Stimulated activated memory B cell treated with anti-CD40 and anti-IgM and Interleukin-4, amounts not matched to agents 10 μg/mL and 1 μg/mL and 100 μg/mL, for 72 hours (primary cell): ENCODE measurements at places on chromosomes 7 and 10.

- ATAC-seq, result no peak
These were observed 10.4 kb downstream of the SYPL1 start for GRCh38 chr7:106101726-106102125.

DNA sequence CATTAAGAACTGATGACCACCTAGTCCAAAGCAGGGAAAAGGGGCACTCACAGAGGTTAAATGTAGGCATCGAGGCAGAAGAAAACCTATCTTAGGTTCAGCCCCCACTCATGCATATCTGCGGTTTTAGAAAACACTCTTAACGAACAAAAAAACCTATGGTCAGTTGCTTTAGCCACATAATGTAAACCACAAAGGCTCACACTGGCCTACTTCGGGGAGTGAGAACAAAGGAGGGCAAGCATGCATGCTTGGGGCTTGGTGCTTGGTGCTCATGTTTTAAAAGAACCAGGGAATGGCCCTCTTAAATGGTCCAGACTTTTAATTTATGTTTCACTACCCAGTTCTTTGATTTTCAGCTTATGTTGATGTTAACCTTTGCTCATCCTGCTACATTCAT lies 14.2 kb downstream of the INSYN2A start:
- no peak for ATAC-seq

- ATAC-seq, result no peak
These were observed 26.5 kb downstream of the KIAA1217 start for GRCh38 chr10:24235471-24235870.

- ATAC-seq, result peak; percentile 90
These were observed 127.8 kb downstream of the CELF2 start for GRCh38 chr10:11145495-11145855.

- no peak for ATAC-seq
These were observed 1.1 kb downstream of the VWC2 start for GRCh38 chr7:49774459-49775064.

DNA sequence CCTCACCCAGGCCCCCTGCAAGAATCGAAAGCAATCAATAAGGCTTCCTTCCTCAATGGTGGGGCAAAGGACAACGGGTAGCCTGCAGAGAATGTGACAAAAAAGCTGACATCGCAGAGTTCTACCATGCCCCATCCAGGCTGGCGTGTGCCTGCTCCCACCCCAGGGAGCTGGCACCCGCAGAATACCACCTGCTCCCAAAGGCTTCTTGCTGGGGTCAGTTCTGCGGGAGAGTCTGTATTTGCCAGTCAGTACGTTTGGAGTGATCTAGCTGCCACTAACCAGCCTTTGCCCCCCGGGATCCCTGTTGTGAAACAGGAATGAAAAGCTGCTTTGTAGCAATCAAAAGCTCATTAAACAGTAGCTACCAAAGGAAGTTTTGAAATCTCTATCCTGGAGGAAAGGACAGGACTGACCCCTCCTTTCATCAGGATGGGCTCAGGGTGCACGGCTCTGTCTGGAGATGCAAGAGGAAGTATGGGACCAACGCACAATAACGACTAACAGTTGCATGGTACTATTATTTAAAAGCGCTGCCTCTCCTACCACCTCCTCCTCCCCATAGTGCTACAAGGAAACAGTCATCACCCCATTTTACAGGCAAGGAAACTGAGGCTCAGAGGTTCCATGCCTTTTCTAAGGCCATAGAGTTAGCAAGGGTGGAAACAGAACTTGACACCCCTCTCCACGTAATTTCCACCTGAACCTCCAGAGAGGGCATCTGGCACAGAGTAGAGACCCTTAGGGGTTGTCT lies 67.0 kb downstream of the FGFR2 start:
- ATAC-seq, result no peak

DNA sequence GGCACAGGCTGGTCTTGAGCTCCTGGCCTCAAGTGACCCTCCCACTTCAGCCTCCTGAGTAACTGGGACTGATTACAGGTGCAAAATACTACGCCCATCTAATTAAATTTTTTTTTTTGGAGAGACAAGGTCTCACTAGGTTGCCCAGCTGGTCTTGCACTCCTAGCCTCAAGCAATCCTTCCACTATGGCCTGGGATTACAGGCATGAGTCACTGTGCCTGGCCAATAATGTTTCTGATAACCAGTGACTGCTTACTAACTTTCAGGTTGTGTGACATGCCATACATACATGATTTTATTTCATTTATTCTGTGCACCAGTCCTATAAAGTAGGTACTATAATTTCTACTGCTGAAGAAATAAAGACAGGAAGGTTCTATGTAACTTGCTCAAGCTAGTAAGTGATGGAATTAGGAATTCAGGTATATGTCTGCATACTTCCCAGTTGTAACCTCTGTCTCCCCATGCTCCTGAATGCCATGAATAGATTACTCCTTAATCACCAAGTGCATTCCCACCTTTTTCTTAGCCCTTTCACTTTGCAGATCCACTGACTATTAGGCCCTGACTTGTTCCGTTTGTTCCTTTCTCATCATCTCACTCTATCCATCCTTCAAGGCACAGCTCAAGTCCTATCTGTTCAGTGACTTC lies 28.1 kb downstream of the MCU start:
- no peak for ATAC-seq

GRCh38 chr7:157263156-157263555 lies 73.6 kb upstream of the DNAJB6 start:
- no peak for ATAC-seq

- ATAC-seq, result peak; percentile 84
These were observed 85.3 kb upstream of the ANKRD1 start for GRCh38 chr10:91006001-91006751.

- no peak for ATAC-seq
These were observed 73.5 kb downstream of the SAMD9 start for GRCh38 chr7:93044147-93044810.

GRCh38 chr10:26212511-26212910 lies 4.1 kb upstream of the GAD2 start:
- no peak for ATAC-seq

- ATAC-seq, result no peak
These were observed 35.6 kb upstream of the LOXL4 start for GRCh38 chr10:98303569-98303968.

- ATAC-seq, result peak; percentile 96
These were observed 45.9 kb upstream of the BET1 start for GRCh38 chr7:94050046-94050445.

GRCh38 chr7:23418046-23418445 lies 52.2 kb downstream of the IGF2BP3 start:
- no peak for ATAC-seq

GRCh38 chr10:52933748-52934147 lies 161.2 kb upstream of the MBL2 start:
- ATAC-seq, result no peak

GRCh38 chr7:31171216-31171785 lies 119.2 kb downstream of the ADCYAP1R1 start:
- no peak for ATAC-seq

GRCh38 chr10:61974601-61975390 lies 73.3 kb downstream of the ARID5B start:
- no peak for ATAC-seq

DNA sequence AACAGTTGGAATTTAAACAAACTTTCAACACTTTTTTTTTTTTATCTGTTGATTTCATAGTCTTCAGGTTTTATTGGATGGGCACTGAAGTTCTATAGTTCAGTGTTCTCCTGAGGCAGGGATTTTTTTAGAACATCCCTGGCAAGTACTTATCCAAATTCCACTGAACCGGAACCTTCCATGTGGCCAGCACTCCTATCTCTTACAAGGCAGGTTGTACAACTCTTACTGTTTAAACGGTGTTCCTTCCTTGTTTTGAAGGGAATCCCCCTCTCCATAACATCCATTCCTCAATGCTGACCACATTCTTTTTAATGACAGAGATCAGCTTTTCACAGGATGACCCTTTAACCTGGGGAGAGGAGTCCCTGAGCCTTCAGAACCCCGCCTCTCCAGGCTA lies 238.9 kb upstream of the CTBP2 start:
- ATAC-seq, result no peak

DNA sequence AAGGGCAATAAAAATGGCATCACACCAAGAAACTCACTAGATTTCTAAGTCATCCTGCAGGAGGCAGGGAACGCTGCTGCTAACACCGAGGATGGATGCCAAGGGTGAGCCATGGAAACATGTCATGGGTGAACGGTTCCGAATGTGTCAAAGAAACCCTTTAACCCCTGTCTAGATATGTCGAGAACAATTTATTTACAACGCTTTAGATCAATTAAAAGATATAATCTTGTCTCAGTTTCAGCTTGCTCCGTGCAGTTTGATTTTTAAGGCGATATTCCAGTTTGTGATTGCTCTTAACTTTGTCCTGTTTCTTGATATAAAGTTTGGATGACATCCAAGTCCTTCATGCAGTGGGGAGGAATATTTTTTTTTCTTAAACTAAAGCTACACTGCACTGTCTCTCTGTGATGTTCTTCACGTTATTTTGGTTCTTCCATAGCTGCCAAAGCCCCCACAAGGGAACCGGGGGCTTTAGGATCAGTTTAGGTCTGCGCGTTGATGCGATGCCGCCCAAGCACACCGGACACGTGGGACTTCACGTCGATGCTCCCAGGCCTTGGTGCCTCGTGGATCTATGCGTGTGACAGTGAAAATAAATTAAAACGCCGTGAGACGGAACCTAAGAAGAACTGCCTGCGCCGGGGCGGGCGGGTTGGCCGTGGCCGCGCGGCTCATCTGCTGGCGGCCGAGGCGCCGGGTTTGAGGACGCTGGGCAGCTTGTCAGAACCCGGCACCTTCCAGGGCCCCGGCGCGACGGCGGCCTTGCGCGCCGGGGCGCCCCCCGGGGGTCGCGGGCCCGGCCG lies 220.3 kb downstream of the PHTF2 start:
- ATAC-seq, result peak; percentile 42

GRCh38 chr10:119221201-119221600 lies 13.8 kb downstream of the GRK5 start:
- ATAC-seq, result no peak

- ATAC-seq, result no peak
These were observed 260.5 kb upstream of the MKLN1 start for GRCh38 chr7:131067220-131067619.

GRCh38 chr7:19378345-19378714 lies 233.1 kb upstream of the FERD3L start:
- ATAC-seq, result no peak

- ATAC-seq, result no peak
These were observed 63.9 kb upstream of the CHST15 start for GRCh38 chr10:124157271-124157681.

GRCh38 chr10:103921750-103922195 lies 3.8 kb upstream of the STN1 start:
- no peak for ATAC-seq

DNA sequence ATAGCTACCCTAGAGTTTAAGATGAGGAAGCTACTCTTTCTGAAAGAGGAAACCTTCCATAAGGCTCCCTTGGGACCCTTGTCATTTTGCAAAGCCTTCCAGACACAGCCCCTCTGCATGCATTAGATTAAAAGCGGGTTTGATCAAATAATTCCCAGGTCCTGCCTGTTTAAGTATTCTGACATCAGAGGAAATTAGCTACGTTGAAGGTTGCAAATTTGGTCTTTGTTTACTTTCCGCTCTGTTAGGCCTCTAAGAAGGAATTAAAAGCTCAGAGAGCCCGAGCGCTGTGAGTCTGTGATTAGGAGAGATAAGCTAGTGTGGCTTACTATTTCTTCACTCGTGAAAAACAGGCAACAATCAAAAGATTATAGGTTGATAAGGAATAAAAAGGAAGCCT lies 1.4 kb upstream of the THSD7A start:
- ATAC-seq, result no peak

- no peak for ATAC-seq
These were observed 155.6 kb downstream of the ANLN start for GRCh38 chr7:36545291-36545690.

GRCh38 chr7:143360788-143361551 lies 1.5 kb downstream of the FAM131B start:
- ATAC-seq, result no peak

DNA sequence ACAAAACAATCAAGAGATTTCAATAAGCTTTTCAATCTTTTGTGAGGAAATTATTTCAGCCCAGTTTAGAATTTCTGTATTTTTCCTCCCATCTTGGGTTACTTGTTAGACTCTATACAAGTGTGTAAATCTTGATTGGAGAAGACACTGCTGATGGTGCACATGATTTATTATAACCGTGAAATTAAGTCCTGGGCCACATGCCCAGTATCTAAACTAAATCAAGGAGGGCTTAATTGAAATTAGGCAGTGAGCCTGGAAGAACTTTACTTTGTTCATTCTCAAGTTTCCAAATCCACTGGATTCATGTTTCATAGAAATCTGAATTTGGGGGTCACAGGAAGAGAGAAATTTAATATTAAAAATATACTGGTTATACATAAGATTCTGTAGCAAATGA lies 44.5 kb downstream of the CSTF2T start:
- ATAC-seq, result no peak

- ATAC-seq, result no peak
These were observed 34.8 kb upstream of the CCSER2 start for GRCh38 chr10:84293574-84294016.

DNA sequence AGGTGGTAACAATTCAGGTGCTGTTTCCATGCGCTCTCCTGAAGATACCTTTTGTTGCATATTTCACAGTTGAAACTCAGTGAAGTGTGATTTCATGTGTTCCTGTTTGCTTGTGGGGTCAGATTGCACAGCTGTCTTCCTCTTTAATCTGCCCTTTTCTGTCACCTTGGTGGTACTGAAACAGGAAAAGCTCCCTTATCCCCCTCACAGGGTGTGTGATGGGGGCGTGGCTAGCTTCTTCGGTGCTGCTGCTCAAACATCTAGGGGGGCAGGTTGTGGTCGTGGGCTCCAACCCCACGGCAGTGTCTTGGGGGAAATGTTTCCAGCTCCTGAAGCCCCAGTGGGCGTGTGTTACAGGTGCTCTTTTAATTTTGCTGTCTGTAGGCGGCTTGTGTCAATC lies 107.4 kb upstream of the KLF14 start:
- ATAC-seq, result peak; percentile 78

GRCh38 chr10:112393827-112394226 lies 19.9 kb downstream of the ACSL5 start:
- ATAC-seq, result no peak

DNA sequence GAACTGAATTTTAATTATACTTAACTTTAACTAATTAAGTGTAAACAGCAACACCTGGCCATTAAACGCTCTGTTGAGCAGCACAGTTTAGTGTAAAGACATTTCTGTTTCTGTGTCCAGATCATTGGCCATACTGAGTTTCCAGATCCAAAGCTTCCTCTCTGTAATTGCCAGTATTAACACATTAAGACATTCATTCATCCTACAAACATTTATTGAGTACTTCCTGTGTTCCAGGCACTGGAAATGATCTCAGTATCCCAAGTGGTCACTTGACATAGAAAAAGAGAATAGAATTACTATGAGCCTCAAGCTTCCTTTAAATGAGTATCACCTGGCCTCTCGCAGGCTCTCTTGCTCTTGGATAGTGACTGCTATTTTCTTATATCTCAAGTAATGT lies 618.1 kb downstream of the SORCS3 start:
- ATAC-seq, result no peak

DNA sequence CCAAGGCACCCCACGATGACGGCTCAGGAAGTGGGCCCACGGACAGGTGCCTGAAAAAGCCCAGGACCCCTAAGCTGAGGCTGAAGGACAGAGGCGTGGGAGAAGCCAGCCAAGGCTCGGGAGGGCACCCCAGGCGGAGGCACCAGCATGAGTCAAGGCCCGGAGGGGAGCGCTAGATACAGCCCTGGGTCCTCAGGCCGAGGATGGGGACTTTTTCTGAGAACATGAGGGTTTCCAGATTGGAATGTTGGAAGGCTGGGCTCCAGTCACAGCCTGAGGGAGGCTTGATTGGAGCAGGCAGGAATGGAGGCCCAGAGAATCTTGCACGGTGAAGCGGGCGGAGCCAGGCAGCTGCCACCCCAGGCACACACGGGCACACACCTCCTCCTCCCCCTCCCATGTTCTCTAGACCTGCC lies 19.0 kb upstream of the ELFN1 start:
- no peak for ATAC-seq
